ENCODE measurements at places on chromosomes 12 and 14. TPM values are rescaled to one million over a fixed set of nuclear protein-coding genes. Genes with fewer than 3 reads are reported as not detected.

GRCh38 chr12:108146035-108146893, 17.2 kb downstream of the WSCD2 start:
- DNase-seq: no peak

The CISTR gene
- polyA plus RNA-seq: not detected

GRCh38 chr12:828726-829395, 76.5 kb downstream of the WNK1 start:
- DNase-seq: no peak

DNA sequence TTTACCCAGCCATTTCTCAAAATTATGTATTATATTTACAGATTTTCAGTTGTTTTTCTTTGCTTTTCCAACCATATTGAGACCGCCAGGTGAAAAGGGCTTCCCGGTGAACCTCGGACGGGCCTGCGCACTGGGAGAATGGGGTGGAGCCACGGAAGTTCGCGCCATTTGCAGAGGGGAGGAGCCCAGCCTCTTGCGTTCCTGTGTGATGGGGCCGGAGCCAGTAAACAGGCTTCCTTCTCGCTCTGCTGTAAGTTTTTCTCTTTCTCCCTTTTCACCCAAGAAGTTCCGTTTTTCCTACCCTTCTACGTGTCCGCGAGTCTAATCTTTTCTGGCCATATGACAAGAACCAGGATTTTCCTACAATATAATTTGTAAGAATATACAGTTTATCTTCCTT, 1108.8 kb upstream of the SEL1L start:
- no peak for DNase-seq

GRCh38 chr12:104709692-104710435, 248.2 kb downstream of the SLC41A2 start:
- DNase-seq: no peak

- no peak for DNase-seq
Measured at GRCh38 chr12:65100140-65100539, 21.0 kb downstream of the WIF1 start.

DNA sequence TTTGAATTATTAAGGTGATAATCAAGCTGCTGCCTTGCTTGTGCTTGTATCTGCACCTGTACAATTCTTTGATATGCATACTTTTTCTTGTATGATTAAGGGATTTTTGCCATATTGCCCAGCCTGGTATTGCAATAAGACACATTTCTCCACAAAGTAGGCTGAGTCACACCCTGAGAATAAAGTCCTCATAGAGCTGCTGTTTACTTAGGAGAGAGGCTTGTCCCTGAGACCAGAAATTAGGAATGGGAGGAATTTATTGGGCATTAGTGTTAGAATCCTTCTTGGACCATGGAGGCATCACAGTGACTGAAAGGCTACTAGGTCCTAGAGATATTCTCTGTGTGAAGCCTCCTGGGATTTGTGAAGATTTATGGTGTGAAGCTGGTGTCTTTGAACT, 506.8 kb upstream of the FBXO33 start:
- DNase-seq: no peak

DNA sequence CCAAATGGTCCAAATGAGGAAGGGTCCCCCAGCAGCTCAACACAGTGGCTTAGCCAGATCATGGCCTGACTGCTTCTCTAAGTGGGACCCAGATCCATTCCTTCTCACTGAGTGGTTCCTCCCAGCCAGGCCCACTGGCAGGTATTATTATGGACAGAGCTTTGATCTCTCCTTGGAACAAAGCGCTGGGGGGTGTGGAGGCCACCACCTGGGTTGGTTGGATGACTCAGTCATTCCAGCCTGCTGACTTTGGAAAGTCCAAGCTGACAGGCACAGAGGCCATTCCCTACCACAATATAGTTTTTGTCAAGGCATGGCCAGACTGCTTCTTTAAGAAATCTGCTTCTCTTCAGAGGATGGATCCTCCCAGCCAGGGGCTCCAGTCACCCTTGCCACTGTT, 341.1 kb downstream of the BTG1 start:
- DNase-seq: no peak

DNA sequence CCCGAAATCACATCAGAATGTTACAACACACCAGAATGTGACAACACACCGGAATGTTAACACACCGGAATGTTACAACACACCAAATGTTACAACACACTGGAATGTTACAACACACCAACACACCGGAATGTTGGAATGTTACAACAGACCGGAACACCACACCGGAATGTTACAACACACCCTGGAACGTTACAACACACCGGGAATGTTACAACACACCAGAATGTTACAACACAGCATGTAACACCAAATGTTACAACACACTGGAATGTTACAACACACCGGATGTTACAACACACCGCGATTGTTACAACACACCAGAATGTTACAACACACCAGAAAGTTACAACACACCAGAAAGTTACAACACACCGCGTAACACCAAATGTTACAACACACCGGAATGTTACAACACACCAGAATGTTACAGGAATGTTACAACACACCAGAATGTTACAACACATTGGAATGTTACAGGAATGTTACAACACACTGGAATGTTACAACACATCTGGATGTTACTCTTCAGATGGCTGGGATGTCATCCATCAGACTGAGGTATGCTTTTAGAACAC, 21.1 kb downstream of the CHFR start:
- no peak for DNase-seq

The APOF gene
- not detected for polyA plus RNA-seq

The ACIN1 gene
- polyA plus RNA-seq: 431 TPM

DNA sequence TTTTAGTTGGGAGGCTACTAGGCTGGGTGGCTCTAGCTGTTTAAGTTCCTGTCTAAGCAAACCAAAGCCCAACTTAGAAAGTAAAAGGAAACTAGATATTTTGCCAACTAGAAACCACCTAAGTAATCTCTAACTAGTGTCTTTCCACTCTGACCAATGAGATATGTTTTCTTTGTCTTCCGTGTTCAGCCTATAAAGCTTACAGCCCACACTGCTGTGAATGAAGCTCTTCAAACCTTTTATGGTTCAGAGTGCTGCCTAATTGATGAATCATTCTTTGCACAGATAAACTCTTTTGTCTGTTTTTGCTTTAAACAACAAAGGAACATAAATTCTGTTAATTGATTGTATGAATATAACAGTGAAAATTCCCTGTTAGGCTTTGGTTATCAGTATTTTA, 66.1 kb downstream of the FUT8 start:
- DNase-seq: no peak

GRCh38 chr12:64810831-64811230, 13.6 kb upstream of the TBC1D30 start:
- DNase-seq: no peak

DNA sequence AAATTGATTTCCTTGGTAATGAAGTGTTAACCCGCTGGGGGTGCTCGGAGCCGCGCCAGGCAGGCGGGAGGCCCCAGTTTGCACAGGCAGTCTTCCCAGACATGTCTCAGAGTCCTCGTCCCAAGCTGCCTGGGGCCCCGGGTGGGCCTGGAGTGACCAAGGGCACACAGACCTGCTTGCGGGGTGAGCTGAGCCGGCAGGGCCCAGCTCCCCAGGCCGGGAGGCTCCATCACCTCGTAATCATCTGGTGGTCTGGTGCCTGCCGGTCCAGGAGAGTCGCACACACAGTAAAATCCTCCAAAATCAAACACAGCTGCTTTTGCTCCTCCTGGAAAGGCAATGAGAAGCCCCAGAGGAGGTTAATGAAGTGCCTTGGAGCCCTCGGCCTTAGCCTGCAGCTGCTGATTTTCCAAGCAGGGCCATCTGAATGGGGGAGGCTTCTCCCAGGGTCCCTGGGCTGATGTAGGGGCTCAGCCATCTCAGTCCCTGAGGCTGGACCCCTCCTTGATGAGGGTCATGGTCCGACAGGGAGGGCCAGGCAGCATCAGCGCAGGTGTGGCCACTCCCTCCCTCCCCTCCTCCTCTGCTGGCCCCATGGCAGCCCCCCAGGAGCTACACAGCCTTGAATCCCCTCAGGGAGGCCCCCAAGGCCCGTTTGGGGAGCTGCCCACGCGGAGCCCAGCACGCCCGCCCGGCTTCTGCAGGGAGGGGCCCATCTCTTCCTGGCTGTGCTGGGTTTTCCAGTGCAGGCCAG, 39.4 kb upstream of the FBRSL1 start:
- DNase-seq: no peak

The AKAP5 gene
- polyA plus RNA-seq: 0.16 TPM

DNA sequence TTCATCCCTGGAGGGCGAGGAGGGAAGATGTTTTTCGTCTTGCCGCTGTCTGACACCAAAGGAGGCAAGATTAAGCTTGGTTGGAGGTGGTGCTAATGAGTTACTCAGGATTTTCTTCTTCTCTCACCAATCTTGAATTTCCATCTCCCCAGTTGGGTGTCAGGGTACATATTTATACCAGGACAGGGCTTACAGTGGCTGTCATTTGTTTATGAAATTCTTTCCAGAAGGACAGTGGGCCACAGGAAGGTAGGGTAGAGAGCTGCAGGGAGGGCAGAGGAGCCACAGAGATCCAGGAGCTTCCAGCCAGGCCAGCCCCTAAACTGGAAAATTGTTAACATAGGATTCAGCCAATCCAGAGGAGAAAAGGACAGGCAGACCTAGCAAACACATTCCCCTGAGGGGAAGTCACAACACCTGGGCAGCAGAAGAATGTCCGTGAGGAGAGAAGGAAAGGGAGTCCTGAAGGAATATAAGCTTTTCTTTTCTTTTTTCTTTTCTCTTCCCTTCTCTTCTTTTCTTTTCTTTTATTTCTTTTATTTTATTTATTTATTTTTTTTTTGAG, 40.5 kb downstream of the IRF2BPL start:
- DNase-seq: no peak

DNA sequence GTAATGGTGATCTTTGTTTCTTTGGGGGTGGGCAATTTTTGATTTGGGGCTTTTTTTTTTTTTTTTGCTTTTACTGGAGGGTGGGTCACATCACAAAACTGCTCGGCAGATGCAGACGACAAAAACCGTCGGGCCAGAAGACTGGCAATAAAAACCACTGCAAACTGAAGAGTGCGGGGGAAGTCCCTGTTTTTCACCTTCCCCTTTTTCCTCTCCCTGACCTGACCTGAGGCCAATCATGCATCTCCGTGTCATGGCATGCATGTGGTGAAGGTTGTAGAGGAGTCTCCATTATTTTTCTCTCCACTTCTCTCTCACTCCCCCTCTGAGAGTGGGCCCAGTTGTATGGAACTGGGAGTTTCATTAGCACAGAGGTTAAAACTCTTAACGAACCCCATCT, 57.5 kb downstream of the AP5M1 start:
- DNase-seq: no peak

The PTPN21 gene
- 3.7 TPM for polyA plus RNA-seq

DNA sequence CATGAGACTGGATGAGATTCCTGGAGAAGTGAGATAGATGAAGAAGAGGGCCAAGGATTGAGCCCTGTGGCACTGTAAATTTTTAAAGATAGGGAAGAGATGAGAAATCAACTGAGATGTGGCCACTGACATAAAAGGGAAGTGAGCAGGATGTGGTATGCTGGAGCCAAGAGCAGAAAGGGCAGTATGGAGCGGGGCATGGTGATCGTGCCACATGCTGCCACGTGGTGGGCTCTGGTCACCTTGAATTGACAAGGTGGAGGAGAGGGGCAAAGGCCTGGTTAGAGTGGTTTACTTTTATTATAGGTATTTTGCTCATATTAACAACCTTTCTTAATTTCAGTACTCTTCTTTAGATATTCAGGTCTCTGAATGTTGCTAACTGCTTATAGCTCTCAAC, 257.9 kb downstream of the NEDD1 start:
- DNase-seq: no peak

DNA sequence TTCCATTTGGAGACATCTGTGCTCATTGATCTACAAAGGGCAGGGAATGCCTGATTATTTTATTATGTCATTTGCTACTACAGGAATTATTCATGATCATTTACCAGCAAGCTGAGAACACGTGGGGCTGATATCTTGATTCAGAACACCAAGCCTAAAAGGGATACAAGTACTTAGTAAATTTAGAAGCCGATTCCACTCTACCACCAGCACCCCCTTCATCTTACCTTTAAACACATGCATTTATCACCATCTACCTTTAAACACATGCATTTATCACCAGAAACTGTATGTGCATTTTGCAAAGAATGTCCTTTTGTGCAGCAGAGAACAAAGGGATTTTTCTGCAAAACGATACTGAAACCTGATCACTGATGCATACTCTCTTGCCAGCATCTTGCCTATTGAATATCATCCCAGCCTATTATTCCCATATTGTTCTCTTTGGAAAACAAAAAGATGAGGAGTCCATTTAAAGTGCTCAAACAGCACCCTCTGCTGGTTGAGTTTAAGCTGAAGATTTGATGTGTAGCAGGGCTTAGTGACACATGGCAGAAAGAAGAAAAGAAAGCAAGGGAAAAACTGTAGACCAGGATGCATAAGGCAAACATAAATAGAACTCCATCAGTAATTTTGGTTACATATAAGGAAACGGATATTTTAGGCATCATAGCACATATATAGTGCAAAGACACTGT, 132.6 kb upstream of the PLEKHG7 start:
- peak; percentile 68 for DNase-seq

- peak; percentile 50 for DNase-seq
Measured at GRCh38 chr12:96108321-96108720, 72.9 kb upstream of the LTA4H start.

The ACVRL1 gene
- 7.8 TPM for polyA plus RNA-seq

DNA sequence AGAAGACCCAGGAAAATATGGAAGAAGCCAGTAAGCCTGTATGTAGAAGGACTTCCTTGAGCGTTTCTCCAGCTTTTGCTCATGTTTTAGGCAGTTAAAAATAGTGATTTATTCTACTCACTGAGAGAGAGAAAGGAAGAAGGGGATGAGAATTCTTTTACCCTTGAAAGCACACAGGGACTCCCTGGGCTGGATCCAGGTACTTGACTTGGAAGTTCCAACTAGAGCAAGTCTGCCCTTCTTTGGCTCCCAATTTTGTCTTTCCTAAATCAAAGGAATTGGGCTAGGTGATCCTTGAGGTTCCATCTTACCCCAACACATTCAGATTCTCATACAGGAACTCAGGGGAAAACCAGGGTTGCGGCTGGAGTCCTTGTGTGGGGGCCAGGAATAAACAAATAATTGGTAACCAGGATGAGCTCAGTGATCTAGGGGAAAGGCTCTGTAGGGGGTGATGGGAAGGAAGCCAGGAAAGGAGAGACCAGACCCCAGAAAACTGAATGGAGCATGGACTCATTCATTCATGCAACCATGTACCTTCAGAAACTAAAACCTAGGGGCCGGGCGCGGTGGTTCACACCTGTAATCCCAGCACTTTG, 11.5 kb upstream of the ITGA5 start:
- DNase-seq: no peak

- DNase-seq: peak; percentile 82
Measured at GRCh38 chr12:56987551-56988053, 18.7 kb downstream of the ZBTB39 start.

The KCNA5 gene
- polyA plus RNA-seq: 0.98 TPM
